ENCODE measurements at places on chromosomes 12 and 14.

DNA sequence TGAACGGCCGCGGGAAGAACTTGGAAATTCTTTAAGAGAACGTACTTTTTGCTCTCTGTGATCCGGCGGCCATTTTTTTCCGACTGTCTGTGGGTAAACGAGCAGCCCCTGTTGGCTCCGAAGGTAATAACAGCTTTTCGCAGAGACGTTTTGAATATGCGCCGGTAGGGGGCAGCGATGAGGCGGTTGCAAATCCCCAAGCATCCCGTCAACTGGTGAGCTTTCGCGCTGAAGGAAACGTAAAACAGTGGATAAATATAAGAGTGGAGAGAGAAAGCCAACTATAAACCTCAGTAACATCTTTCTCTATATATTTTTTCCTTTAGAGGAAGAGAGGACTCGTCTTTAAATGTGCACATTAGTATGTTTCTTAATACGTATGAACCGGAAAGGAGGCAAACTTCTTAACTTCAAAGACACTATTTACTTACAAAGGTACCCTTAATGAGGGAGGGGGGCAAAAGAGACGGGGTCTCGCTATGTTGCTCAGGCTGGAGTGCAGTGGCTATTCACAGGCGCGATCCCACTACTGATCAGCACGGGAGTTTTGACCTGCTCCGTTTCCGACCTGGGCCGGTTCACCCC lies 9.6 kb upstream of the NEMF start:
- DNase-seq = peak; percentile 48

GRCh38 chr14:76827696-76828296 lies 1.6 kb downstream of the LRRC74A start:
- DNase-seq = no peak

DNA sequence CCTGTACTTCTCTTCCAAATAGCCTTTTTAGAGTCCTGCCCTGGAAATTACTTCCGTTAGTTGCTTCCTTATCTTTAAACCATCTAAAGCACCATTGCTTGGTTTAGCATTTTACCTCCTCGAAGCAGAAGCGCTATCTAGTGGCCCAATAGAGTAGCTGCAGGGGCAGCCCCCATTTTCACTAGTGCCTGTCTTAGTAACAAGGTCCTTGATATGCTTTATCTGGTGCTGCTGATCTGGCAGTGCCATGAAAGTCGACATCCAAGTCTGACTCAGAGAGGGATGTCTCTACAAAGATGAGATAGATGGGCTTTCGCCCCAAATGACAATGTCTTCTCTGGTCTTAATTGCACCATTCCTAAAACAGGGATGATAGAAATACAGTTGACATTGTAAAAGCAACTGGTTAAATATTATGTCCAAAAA lies 25.0 kb upstream of the CIT start:
- DNase-seq = peak; percentile 83

- DNase-seq = no peak
Observed at GRCh38 chr14:102610968-102611811, 18.7 kb downstream of the RCOR1 start.

GRCh38 chr14:30620178-30620577 lies 1.9 kb upstream of the SCFD1 start:
- no peak for DNase-seq

DNA sequence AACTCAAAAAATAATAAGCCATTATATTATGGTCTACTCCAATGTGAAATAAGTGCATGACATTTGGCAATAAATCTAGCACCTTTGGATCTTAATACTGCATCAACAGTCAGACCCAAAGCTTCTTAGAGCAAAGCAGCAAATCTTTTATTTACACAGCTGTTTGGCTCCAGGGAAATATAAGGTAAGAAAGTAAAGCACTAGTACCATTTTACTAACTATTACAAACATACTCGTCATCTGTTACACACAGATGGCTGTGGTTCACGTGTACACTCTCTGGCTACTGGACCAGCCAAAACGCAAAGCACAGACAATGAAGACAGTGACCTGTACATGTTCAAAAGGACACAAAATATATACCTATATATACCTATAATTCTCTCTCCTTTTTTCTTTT lies 2.8 kb downstream of the FGD6 start:
- no peak for DNase-seq

DNA sequence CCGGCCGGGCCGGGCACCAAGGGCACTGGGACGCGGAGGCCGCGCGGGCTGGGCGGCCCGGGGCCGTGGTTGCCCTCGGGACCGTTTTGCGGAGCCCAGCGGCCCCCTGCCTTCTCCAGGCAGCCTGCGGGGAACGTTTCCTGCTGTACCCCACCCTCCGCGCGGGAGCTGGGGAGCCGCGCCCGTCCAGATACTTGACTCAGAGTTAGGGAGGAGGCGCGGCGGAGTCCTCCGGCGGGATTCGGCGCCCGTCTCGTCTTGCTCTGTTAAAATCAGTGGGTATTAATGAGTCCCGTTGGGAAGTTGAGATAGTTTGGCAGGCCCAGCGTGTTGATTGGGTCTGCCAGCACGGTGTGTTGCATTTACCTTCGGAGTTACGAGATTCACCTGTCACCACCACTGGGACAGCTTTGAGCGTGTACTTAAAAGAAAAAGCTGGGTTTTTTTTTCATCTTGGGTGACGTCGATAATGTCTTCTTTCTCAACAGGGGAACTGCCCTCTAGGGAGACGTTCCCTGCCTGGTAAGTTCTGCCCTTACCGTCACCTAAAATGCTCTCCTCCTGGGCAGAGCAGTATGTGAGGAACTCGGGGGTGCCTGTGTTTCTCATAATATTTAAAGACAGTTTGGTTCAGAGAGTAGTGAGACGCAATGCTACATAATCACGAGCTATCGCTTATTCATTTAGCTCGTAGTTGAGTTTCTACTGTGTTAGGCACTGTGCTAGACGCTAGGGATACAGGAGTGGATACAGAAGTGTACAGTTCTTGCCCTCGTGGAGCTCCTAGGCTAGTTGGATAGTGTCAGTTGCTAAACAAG lies 596 bp downstream of the DLST start:
- DNase-seq = peak; percentile 37

GRCh38 chr12:55741931-55742680 lies 816 bp upstream of the GDF11 start:
- no peak for DNase-seq
